ENCODE measurements at places on chromosomes 12 and 14.

- no peak for DNase-seq
Measured at GRCh38 chr12:19872621-19873540, 433.6 kb downstream of the AEBP2 start.

GRCh38 chr12:114190971-114191370 lies 215.0 kb downstream of the TBX5 start:
- no peak for DNase-seq

DNA sequence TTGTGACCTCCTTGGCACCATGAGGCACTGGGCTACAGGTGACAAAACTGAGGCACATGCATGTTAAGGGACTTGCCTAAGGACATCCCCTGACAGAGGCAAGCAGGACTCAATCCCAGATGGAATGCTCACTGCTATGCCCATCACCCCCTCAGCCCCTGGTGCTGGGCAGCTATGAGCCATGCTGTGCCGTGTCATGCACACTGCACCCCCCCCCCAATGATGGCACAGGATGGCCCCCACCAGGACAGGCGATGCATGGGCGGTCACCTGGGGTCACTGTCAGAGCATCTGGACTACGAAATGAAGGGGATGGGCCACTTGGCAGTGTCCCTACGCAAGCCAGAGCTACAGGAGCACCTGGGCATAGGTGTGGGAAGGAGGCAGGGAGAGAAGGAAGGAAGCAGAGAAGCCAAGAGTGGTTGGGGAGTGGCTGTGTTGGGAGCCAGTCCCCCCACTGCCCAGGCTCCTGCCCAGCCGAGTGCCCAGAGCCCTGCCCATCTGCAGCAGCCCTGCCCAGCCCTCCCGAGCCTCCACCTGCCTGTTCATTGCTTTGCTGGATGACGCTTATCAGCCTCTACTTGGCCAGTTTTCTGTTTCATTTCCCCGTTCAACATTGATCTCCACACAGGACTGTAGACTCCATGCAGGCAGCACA lies 84.9 kb upstream of the DIO3 start:
- no peak for DNase-seq

DNA sequence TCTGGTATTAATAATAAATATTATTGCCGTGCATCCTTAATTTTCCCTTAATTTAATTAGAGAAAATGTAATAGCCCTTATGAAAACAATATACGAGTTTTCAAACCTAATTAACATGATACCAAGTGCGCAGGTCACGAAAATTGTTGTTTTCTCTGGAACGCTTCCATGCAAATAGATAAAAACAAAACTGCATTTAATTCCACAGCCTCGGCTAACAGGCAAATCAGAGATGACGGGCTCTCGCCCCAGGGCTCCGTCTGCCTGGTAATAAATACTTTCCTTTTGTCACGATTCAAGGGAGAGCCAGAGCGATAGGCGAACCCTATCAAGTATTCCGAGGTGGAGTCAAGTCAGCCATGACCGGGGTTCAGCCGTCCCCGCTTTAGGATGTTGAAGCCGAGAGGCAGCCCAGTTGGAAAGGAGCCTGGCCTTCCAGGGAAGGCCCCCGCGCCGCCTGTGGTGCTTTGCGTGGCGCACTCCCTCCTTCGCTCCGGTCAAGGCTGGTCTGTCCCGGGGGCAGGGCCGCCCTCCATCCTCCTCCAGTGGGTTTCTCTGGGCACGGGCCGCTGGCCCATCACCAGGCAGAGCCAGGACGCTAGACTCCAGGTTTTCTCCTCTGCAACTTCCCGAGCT lies 137.8 kb upstream of the GSC start:
- no peak for DNase-seq

DNA sequence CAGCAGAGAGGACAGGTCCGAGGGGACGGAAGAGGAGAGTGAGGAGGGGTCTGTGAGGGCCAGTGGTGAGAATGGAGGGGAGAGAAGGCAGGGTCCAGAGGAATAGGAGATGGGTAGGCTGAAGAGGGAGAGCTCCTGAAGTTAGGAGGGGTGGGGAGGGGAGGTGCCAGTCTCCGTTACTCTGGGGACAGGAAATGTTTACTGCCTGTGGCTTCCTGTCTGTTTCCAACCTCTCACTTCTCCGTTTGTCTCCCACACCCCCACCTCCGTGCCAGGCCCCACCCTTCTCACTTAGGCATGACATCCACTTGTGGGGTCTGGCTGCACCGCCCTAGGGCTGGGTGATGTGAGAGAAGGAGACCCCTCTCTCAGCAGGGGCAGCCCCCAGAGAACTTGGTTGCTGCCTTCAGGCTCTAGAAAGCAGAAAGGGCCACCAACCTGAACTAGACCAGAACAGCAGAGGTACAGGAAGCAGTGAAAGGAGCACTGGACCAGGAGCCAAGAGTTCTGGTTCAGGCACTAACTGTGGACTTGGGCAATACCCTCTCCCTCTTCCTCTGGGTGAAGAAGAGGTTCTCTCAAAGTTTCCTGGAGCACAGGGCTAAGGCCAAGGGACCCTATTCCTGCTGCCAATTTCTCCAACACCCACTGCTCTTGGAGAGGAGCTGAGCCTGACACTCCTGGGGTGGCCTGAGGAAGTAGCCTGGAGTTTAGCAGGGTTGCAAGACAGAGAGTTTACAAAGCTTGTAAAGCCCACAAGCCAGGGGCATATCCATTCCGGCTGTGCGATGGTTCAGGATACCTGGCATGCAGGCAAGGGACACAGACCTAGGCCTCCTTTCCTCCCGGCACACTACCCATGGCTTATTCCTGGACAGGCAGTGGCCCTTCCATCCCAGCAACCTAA lies 5.5 kb downstream of the ITGA5 start:
- no peak for DNase-seq

DNA sequence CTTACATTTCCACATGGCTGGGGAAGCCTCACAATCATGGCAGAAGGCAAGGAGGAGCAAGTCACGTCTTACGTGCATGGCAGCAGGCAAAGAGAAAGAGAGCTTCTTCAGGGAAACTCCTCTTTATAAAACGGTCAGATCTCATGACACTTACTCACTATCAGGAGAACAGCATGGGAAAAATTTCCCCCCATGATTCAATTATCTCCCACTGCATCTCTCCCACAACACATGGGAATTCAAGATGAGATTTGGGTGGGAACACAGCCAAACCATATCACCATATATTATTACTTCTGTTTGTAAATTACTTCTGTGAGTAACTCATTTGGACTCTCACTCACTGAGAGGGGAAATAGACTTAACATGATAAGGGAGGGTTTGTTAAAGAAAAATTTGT lies 1496.8 kb upstream of the TMEM132C start:
- DNase-seq, result no peak

DNA sequence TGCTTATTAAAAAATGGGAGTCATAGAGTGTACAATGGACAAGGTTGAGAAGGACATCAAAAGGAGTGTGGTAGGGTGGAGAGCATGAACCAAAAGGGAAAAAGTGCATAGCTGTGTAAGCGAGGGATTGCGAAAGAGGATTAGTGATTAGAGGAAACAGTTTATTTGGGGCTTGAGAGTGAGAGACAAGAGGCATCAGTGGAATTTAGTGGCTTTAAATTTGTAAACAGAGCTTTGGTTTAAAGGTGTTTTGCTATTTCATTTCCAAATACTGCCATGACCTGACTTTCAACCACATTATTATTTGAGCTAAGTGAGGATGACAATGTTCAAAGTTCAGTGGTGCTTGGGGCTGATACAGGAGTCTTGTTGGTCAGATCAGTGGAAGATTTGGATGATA lies 53.4 kb downstream of the SLC16A7 start:
- DNase-seq, result no peak
